ENCODE measurements at places on chromosomes 12 and 14.

GRCh38 chr14:70671652-70672644 is 30.2 kb downstream of the TTC9 start:
- DNase-seq = no peak

- no peak for DNase-seq
Measured at GRCh38 chr12:126798449-126798848, 1468.5 kb upstream of the TMEM132C start.

- no peak for DNase-seq
Measured at GRCh38 chr12:47781479-47782371, 8.7 kb downstream of the SLC48A1 start.

- DNase-seq = no peak
Measured at GRCh38 chr14:51185754-51186153, 54.3 kb upstream of the TMX1 start.

GRCh38 chr14:26132061-26132645 is 465.7 kb downstream of the NOVA1 start:
- DNase-seq = no peak

All from brain (organoid and tissue), 16 donors.